ENCODE measurements at places on chromosomes 2 and 18.

- DNase-seq = no peak
Measured at GRCh38 chr2:59540864-59541263, 1012.6 kb downstream of the BCL11A start.

- DNase-seq = peak; percentile 4
Measured at GRCh38 chr2:106572541-106573450, 85.6 kb downstream of the CD8B2 start.

- DNase-seq = no peak
Measured at GRCh38 chr18:75257605-75258004, 47.0 kb downstream of the TSHZ1 start.

GRCh38 chr18:75041586-75041985 lies 167.4 kb downstream of the PTGR3 start:
- DNase-seq = peak; percentile 3

DNA sequence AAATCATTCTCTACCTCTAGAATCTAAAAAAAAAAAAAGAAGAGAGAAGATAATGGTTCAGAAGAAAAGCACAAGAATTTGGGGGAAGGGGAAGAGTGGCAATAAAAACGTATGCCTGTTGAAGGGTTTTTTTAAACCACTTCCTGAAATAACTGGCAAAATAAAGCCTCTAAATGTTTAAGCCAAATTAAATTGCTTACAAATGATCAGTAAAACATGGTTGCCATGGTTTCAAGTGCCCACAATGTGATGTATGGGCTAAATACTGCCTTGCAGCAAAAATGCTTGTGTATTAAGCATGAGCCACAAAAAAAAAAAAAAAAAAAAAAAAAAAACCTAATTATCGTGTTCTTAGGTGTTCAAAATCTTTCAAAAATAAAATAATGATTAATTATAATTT lies 60.8 kb downstream of the RBM43 start:
- no peak for DNase-seq

DNA sequence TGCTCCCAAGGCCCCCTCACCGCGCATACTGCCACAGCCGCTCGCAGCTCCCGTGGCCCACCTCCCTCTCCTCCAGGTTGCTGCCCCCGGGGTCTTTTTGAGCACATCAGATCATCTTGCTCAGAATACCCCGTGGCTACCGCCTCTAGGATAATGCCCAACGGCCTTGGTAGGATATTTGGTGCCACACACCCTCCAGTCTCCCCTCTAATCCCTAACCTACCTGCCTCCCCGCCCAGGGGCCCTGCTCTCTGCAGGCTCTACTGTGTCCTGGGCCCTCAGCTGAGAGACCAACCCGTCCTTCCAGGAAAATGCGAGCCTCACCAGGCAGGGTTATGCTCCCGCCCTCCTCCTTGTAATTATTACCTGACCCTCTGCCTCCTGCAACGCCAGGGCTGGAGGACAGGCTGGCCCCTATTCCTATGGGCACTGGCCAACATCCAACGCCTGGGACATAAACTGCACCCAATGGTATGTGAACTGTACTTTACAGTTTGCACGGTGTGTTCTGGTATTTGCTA lies 1.5 kb upstream of the MTCL1 start:
- no peak for DNase-seq

GRCh38 chr2:54652540-54652939 lies 70.9 kb upstream of the EML6 start:
- DNase-seq = peak; percentile 41

GRCh38 chr2:85584354-85584856 lies at the start of gene VAMP5:
Gene VAMP5 (plus strand): TSS chr2:85584431. CDS start chr2:85584491, 60 bp downstream.
- DNase-seq = no peak

DNA sequence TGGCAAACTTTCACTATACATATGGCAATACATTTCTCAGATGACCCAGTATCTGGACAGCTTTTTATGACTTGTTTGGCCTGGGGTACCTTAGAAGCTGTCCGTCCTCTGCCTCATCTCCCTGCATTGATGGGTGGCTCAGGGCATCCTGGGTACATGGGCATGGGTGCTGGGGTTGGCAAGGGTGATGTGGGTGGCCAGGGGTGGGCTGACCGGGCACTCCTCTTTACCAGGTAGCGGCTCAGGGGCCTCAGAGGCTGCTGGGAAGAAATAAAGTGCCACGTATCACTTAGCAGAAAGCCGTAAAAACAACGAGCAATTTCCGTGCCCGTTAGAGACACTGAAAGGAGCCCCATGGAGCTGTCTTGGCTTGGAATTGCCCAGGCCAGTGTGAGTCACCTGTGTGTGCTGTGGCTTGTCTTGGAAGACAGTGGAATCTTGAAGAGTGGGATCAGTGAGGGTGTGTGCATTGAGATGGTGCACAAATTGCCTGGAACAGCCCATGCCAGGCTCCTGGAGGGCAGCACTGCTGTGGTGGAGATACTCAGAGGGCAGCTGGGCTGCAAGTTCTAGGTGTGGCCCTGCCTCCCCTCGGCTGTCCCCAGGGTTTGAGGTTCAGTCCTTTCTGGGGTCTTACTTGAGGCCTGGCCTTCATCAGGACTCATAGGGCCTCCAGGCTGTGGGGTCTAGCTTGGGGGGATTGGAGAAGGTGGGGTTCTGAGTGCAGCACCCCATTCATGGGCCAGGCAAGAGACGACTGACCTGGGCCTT lies 88.8 kb downstream of the FHOD3 start:
- DNase-seq = no peak

GRCh38 chr2:225137971-225138370 lies 95.7 kb upstream of the DOCK10 start:
- peak; percentile 38 for DNase-seq

- peak; percentile 55 for DNase-seq
Measured at GRCh38 chr2:75403991-75404428, 156.7 kb downstream of the EVA1A start.

Data from HFFc6 (cell line).